IPS-NIHi11 (cell line): ENCODE measurements at places on chromosomes 7 and 10.

GRCh38 chr10:77789016-77789415 lies 137.5 kb downstream of the DLG5 start:
- no peak for DNase-seq

GRCh38 chr10:128902031-128902710 lies 564.9 kb upstream of the MGMT start:
- DNase-seq = no peak

- DNase-seq = no peak
Measured at GRCh38 chr7:80197627-80198026, 63.0 kb downstream of the GNAI1 start.

- no peak for DNase-seq
Measured at GRCh38 chr7:33642312-33642711, 263.0 kb upstream of the BMPER start.

GRCh38 chr10:46329690-46330016 lies 42.9 kb downstream of the ANTXRL start:
- DNase-seq = peak; percentile 27

GRCh38 chr7:2521341-2521745 lies 1.8 kb downstream of the LFNG start:
- DNase-seq = no peak

- no peak for DNase-seq
Measured at GRCh38 chr10:88522715-88523114, 60.4 kb downstream of the RNLS start.

- no peak for DNase-seq
Measured at GRCh38 chr7:154856733-154857132, 146.2 kb downstream of the PAXIP1 start.

DNA sequence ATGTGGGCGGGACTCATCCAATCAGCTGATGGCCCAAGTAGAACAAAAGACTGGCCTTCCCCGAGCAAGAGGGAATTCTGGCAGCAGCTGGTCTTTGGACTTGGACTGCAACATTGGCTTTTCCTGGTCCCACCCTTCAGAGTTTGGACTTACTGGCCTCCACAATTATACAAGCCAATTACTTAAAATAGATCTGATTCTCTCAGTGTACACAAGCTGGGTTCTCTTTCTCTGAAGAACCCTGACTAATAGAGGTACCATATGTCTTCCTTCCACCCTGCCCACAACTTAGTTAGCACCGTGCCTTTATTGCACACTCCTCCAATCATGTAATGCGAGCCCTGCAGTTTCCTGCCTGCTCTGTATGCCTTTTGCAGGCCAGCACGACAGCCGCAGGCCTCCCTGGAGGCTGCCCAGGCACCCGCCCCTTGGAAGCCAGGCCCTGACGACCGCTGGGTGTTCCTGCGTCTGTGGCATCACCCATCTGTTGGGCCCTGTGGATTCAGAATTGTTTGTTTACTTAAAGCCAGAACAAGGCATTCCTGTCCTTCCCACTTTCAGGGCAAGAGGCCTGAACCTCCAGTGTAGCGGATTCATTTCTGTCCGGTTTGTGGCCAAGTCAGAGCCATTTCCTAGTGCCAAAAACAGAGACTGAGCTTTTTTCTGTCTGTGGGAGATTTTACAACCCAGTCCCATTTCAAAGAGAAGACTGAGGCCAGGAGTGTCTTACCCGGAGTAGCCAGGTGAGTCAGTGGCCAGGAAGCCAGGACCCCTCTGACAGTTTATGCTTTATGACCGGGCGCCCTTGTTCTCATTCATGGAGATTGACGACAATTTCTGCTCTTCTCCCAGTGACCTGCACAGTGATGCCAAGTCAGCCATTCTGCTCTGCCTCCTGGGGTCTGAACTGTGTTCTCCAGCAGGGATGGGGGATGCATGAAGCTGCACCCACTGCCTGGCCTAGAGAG lies 968 bp upstream of the INMT start:
- no peak for DNase-seq

DNA sequence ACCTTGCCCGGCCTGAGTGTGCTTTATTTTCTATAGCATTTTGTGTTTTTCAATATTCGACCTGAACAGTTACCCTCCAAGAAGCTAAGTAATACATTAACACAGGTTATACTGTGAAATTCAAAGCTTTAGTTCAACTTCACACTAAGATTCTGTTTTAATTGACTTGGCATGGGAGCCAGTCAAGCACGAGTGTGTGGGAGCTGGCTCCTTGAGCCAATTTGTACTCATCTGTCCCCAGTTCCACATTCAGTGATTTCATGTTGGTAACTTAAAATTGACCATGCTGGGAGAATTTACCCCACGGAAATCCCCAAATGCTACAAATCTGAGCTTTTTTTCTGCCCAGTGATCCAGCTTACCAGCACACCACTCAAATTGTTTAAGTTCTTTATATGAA lies 20.3 kb downstream of the TSPAN12 start:
- DNase-seq = no peak

DNA sequence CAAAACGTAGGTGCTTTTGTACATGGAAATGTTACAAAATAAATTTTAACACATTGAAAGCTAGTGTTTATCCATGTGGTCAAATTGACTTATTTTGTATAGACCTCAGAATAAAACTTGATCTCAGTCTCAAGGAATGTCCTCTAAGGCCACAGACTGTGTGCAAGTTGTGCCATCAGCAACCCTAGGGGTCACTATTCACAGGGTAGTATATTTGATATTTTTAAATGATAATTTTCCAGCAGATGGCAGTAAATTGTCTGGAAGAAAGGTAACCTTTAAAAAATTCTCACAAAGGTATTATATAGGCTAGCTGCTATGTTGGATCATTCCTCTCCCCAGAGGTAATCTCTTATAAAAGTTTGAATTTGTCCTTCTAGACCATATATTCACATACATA lies 12.9 kb upstream of the SNX10 start:
- no peak for DNase-seq

GRCh38 chr10:108970016-108970415 lies 953.3 kb downstream of the XPNPEP1 start:
- DNase-seq = peak; percentile 77

GRCh38 chr7:121366852-121367431 lies 29.2 kb downstream of the FAM3C start:
- peak; percentile 14 for DNase-seq

- no peak for DNase-seq
Measured at GRCh38 chr7:68187532-68187931, 1190.9 kb downstream of the TYW1 start.

DNA sequence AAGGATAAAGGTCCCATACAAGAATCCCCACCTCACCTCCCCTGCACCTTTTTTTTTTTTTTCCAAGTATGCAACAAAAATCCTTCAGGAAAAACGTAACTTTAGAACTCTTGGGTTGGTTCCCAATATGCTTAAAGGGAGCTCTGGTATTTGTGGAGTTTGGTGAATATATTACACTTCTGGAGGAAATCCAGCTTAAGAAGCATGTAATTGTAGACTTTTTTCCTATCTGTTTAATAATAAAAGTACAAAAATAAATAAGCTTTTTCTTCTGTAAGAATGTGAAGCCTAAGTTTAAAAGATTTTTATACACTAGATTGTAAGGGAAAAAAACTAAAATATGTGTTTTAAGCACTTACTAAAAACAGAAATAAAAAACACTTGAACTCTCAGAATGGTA lies 102.3 kb downstream of the SORBS1 start:
- DNase-seq = no peak

DNA sequence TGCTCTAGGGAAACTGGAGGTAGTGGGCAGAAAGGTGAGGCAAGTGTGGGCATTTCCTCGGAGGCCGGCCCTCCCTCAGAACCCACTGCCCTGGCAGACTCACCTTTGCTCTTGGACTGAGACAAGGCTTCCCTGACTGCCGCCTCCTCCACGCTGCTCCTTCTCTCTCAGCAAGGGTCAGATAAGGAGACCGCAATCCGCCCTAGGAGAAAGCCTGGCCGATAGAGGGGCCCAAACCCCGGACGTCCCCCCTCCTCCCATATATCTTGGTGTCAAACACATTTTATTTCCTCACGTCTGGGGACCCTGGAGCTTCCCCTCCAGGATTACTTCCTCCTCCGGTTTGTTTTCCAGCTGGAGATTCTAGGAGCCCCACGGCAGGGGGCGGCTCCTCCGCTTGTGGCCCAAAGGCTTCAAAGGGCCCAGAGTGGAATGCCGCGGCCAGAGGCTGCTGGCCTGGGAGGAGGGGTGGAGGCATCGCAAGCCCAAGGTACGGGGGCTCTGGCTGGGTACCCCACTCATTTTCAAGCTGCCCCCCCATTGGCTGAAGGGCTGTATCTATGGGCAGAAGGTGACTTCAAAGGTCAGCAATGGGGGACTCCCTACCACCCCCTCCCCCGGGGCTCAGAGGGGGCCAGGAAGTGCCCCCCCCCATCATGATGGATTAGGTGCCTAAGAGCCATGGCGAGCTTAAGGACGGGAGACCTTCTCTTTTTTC lies 31.7 kb upstream of the LBX1 start:
- DNase-seq = peak; percentile 57

DNA sequence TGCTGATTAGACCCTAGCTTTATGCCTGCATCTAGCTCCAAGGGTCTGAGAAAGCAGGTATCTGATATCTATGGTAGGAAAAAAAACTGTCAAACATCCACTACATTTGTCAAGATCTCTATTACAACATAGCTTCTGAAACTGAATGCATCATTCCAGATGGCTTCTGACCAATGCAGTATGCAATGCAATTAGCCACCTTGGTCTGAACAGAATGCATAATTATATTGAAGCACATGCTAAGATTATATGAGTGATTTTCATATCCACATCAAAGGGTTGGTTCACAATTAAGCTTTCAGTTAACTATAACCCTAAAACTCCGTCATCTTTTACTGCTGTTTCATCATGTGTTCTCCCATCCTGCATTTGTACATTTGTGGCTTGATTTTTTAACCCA lies 271.4 kb downstream of the POLR1F start:
- DNase-seq = no peak

GRCh38 chr10:101671453-101671852 lies 23.5 kb downstream of the FBXW4 start:
- DNase-seq = no peak

DNA sequence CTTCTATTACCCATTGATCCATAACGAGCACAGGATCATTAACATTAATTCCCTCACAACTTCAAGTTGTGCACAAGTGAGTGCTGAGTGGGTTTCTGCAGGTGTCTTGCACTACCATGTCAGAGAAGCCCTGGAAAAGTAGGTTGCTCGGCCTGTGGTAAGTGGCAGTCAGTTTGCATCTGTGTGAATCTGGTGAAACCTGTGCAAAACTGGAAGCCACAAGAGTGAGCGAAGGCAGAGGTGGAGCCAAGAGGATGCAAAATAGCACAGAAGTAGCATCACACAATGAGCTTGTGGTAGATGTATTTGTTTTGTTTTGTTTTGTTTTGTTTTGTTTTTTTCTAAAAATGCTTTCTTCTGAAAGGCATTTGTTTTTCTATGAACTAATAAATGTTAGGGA lies 181.5 kb downstream of the THSD7A start:
- DNase-seq = no peak

GRCh38 chr10:13340626-13341376 lies 7.3 kb downstream of the SEPHS1 start:
- DNase-seq = no peak

GRCh38 chr7:137094-137891 lies 55.1 kb upstream of the FAM20C start:
- no peak for DNase-seq

DNA sequence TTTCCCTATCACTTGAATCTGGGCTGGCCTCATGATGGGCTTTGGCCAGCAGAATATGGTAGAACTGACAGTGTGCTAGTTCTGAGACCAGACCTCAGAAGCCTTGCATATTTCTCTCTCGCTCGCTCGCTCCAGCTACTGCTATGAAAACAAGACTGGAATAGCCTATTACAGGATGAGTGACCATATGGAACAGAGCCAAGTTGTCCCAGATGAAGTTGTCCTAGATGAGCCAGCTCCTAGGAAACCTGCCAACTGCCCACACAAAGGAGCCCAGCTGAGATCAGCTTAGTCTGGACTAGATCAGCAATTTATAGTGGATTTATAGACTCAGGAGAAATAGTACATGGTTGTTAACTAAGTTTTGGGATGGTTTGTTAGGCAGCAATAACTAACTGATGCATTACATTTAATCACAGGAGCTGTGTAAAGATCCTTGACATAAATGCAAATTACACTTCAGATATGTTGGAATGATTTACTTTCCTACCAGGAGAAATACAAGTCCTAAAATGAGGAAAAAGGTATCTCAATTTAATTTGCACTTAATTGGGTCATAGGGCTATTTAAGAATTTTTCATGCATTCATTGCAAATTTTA lies 6.8 kb upstream of the HECW1 start:
- DNase-seq = no peak

DNA sequence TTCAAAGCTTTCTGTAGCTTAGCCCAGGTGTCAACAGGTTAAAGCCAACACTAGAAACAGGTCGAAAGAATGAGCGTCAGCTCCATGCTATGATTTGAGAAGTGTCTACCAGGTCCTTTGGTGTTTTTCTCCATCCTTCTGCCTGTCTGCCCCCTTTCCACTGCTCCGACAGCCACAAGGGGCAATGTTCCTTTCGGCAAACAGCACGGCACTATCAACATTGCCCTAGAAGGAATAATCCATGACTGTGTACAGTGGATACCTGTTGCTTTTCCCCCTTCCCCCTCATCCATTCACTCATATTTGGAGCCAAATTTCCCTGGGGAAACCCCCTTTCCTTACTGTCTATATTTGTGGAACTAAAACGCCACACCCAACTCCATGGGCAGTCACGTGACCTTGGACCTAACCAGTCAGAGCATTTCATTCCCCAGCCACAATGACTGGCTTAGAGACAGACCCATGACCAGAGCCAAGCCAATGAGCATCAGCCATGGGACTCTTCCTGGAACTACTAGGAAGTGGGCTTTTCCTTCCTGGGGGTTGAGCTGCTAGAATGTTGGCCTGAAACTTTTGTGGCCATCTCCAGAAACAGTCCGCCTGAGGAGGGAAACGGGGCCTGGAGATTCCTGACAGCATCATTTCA lies 51.5 kb downstream of the AFAP1L2 start:
- no peak for DNase-seq
